ENCODE measurements at places on chromosomes 5 and 9. TPM values are rescaled to one million over a fixed set of nuclear protein-coding genes. Genes with fewer than 3 reads are reported as not detected.
A peak's percentile ranks its signal among the peaks of the same experiment; 100 is the strongest.

FUT7 gene
- total RNA-seq = not detected

- no peak overlapping the region for H3K4me3 ChIP-seq
- H3K4me1 ChIP-seq = peaks cover 8% of the 10 kb centered on the region
- H3K27ac ChIP-seq = no peak overlapping the region
- peaks cover 65% of the 10 kb centered on the region for H3K27me3 ChIP-seq
- DNase-seq = no peak
Measured at GRCh38 chr9:29214690-29215253, 1641.5 kb upstream of the C9orf72 start.

DNA sequence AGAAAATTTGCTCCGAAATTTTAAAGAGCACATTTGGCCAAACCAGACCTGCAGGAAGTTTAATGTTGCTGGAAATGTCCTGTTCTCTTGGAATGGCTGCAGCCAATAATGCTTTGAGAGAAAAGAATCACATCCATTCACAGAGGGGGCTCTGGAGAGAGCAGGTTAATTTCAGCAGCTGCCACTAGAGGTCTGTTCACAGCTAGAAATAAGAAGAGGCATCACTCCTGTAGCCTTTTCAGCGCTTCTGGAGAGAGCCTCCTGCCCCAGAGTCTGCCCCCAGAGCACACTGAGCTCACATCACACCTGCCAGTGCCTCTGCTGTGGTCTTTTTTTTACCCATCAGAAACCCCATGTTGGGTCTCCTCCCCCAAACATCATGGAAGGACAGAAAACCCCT lies 124.8 kb upstream of the RAD23B start:
- DNase-seq = no peak
- no peaks in the 10 kb centered on the region for H3K36me3 ChIP-seq
- no peak overlapping the region for H3K4me3 ChIP-seq

- no peaks in the 10 kb centered on the region for H3K4me1 ChIP-seq
- DNase-seq = no peak
- no peaks in the 10 kb centered on the region for H3K27me3 ChIP-seq
Measured at GRCh38 chr9:115988701-115989100, 164.9 kb upstream of the PAPPA start.

DNA sequence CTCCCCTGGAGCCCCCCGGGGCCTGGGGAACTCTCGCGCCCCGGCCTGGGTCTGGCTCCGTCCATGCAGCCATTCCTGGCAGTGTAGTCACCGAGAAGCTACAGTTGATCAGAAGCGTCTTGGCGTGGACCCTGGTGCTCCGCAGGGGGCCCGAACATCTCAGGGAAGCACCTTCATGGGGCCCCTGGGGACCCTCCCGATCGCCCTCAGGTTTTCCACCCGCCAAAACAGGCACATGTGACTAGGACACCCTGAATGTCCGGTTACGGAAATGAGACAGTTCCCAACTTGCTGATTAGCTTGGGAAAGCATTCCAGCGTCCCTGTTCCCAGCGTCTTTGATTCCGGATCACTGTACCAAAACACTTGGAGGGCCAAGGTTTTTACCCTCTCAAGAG lies 472 bp downstream of the FBXO4 start:
- no peaks in the 10 kb centered on the region for H3K27me3 ChIP-seq
- no peak for DNase-seq
- peak overlapping the region; percentile 90 for H3K4me3 ChIP-seq

Data from activated naive CD8-positive, alpha-beta T cell treated with anti-CD3 and anti-CD28 coated beads for 36 hours (primary cell).